H1 (cell line): ENCODE measurements at places on chromosomes 7 and 10.

- DNase-seq = no peak
Observed at GRCh38 chr7:81120803-81121202, 202.0 kb upstream of the SEMA3C start.

GRCh38 chr7:55108401-55108800, 89.6 kb downstream of the EGFR start:
- no peak for DNase-seq

DNA sequence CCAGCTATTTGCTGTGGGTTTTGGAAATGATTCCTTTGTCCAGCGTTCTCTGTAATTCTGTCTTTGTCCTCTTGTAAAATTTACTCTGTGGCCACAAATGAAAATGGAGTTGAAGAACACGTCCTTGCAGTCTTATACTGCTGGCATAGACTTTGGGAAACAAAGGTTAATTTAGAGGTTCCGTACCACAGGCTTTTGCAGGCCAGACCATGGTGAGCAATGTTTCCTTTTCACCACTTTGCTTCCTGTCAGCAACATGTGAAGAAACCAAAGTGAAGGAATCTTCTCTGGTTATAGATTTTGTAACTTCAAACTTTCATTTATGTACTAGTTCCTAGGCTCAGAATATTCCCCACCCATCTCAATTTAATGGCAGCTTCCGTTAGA, 488.5 kb downstream of the MDFIC start:
- DNase-seq = no peak

GRCh38 chr10:47438857-47439474, 44.9 kb downstream of the ANXA8 start:
- DNase-seq = no peak

- no peak for DNase-seq
Observed at GRCh38 chr7:98903246-98903645, 24.9 kb downstream of the TRRAP start.

DNA sequence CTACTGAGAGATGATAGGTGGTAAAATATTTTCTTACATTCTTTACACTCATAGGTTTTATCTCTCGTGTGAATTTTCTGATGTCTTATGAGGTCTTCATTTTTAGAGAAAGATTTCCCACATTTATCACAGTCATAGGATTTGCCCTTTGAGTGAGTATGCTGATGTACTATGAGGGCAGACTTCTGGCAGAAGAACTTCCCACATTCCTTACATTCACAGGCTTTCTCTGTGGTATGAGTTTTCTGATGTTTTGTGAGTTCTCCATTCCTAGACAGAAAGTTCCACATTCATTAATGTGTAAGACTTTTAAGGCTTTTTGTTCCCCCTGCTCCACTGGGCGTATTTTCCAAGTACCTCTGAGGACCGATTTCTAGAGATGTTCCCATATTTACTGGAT, 23.5 kb downstream of the ZNF25 start:
- DNase-seq = no peak
